ENCODE measurements at places on chromosomes 3 and 15.
A peak's percentile ranks its signal among the peaks of the same experiment; 100 is the strongest.

DNA sequence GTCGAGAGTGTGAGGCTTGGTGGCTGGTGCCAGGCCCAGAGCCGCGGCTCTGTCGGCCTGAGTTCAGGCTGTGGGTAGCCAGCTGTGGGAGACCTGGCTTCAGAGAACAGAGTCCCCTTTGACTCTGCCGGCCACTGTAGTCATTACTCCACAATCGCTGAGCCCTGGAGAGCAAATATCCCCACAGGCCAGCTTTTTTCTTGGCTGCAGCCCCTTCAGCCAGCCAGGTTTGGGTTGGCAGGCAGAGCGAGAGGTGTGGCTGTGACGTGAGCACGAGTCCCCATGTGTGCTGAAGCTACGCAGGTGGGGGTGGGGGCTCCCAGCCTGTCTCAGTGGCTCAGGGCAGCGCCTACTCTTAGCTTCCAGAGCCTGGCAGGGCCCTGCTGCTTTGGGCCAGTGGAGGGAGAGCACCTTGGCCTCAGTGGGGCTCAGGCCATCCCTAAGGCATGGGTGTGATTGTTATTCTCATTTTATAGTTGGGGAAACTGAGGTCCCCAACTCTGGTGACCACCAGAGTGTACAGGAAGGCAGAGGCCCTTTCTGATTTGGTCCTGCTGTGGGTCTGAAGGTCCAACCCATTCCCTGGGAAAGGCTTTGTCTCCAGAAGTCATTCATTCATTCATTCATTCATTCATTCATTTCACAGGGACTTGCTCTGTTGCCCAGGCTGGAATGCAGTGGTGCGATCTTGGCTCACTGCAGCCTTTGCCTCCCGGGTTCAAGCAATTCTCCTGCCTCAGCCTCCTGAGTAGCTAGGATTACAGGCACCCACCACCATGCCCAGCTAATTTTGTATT, 45.7 kb upstream of the LCTL start:
- DNase-seq, result no peak

- peak; percentile 95 for DNase-seq
Observed at GRCh38 chr15:90954712-90955623, at the start of gene RCCD1. Gene RCCD1, plus strand, starts transcription at chr15:90954884. Its CDS starts 1,851 bp downstream, at chr15:90956735.

- DNase-seq, result no peak
Observed at GRCh38 chr3:174356596-174356995, 502.5 kb upstream of the NAALADL2 start.

DNA sequence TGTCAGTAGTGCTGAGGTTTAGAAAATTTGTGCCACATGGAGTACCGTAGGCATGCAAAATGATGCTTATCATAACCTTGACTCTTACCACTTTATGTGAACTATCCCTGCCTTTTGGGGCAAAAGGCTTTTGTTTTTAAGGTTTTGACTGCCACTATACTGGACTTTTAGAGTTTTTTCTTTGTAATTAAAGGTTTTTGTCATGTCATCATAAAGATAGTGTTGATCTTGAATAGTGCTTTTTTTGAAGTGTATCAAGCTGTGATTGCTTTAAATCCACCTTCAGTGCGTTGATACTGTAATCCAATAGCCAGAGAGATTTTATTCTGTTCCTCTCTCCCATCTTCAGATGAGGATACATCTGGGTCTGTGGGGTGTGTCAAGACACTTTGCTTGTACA, 172.9 kb downstream of the ITPR1 start:
- no peak for DNase-seq

- no peak for DNase-seq
Observed at GRCh38 chr3:110793611-110794010, 278.0 kb upstream of the NECTIN3 start.

GRCh38 chr3:52213901-52214300, 11.5 kb downstream of the TLR9 start:
- DNase-seq, result no peak

GRCh38 chr3:103629391-103629790, 1194.6 kb downstream of the ZPLD1 start:
- DNase-seq, result no peak

GRCh38 chr3:177715980-177716379, 518.7 kb upstream of the TBL1XR1 start:
- no peak for DNase-seq

DNA sequence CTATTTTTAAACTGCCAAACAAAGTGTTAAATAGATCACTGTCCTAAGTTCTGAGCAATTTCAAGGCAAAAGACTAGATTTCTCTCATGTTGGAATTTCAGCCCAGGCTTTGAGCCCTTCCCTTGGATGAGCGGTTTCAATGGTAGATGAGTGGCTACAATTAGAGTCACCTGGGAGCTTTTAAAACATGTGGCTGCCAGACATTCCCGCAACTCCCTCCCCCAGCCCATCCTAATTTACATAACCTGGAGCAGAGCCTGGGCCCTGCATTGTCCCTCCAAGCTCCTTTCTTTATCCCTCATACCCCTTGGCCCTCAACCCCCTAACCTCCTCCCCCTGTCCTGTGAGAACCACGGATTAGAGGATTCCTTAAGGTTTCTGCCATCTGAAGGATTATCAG, 357.5 kb upstream of the UMPS start:
- peak; percentile 62 for DNase-seq

DNA sequence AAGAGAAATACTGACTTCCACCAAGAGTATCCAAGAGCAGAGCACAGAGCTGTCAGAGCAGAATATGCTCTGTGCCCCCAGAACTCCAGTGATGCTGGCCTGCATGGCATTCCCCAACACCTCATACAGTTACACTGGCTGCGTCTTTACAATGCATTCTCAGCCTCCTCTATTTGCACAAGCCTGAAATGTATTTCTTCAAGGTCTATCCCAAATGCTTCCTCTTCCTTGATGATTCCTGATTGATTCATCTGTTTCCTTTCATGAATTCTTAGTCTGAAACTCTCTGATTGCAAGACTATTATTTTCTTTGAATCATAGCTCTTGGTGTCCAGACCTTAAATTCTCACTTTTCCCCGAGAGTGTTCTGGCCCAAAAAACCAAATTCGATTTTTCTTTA, 664.7 kb downstream of the MECOM start:
- DNase-seq, result no peak

DNA sequence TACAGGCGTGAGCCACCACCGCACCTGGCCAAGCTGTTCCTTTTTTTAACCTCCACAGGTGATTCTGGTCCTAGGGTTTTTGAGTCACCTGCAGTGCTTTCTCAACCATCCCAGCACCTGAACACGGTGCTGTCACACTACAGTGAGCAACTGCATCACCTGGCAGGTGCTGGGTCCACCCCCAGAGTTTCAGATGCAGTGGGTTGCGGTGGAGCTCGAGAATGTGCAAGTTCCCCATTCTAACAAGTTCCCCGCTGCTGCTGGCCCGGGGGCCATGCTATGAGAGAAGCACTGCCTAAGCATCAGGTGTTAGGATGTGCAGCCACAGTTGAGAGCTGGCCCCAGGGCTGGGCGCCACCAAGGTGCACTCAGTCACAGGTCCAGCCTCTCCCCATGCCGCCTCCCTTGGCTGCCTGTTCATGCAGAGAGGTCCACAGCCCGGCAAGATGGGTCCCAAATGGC, 18.0 kb downstream of the ISG20 start:
- DNase-seq, result no peak

GRCh38 chr3:57681691-57682090, 11.2 kb downstream of the DENND6A start:
- no peak for DNase-seq

DNA sequence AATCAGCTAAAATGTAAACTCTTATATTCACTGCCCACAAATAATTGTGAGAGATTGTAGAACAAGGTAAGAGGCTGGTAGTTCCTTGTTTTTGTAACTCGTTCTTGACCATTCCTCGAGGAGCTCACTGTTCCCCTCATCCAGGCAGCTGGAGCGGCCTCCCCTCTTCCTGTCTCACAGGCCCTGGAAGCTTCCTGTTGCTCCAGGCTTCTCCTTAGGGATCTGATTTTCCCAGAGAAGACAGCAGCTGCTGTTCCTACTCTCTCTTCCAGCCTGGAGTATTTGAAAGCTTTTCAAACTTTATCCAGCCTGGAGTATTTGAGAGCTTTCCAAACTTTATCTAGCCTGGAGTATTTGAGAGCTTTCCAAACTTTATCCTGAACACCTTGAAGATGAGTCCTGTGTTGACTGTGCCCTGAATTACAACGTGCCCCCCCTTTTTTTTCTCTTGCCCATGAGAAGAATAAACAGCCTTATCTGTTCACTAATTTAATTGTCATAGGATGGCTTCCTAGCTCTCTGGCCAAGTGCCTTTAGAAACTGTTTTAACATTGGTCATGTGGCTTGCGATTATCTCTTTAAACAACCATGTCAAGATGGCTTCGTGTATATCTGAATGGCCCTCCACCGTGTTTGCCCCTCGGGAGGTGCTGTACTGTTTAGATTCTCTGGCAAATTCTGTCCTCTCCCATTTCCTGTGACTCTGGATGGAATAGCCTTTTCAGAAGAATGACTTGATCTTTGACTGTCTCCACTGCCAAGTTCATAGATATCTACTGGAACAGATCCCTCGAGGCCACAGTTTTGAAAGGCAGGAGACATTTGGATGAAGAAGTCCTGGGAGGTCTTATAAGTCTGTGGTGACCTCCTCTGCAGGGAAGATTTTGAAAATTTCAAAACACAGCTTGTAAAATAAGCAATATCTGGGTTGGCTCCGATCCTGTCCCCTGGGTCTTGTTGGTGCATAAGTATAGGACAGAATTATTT, 4.8 kb downstream of the ADAMTSL3 start:
- DNase-seq, result peak; percentile 8

- DNase-seq, result no peak
Observed at GRCh38 chr3:88918841-88919240, 188.6 kb upstream of the EPHA3 start.

- DNase-seq, result no peak
Observed at GRCh38 chr3:474828-475227, 278.3 kb downstream of the CHL1 start.

DNA sequence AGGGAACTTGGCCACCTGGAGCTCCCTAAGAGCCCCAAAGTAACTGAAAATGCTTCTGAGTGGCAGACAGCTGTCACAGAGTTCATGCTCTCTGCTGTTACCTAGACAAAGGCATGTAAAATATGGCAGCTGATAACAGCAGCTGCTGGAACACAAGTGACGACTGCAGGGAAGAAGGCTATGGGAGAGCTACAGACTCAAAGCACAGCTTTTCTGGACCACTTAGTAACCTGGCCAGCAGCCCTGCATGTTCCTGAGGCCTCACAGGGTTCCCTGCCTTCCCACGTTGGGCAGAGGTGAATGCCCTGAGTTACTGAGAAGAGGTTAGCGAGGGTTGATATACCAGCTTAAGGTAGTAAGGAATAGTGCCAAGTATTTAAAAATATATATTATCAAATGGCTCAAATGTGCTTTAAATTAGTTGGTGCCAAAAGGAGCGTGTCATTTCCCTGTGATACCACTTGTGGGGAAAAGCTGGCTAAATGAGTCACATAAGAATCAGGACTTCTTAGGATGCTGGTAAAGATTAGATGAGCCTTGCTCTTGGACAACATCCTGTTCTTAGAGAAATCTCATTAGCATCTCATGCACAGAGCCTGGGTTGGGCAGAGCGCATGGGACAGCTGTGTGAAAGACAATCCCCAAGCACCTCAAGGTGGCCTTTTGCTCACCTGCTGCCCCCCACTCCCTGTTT, 76.4 kb upstream of the SCN5A start:
- peak; percentile 13 for DNase-seq

DNA sequence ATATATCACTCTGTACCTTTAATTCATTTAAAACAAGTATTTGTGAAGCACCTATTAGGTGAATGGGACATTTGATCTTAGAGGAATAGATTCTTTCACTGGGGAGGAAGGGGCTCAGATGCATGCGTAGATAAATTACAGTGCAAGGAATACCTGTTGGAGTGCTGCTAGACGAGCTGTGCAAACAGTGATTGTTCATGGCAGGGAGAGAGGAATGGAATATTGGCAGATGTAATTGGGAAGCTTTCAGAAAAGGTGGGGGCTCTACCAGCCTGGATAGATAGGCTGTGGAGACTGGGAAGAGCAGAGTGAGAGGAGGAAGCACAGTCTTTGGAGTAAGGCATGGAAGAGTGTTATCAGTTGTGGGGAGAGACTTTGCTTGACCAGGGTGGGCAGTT, 116.8 kb downstream of the AKAP13 start:
- DNase-seq, result no peak

- no peak for DNase-seq
Observed at GRCh38 chr3:16400106-16400931, 113.2 kb downstream of the RFTN1 start.

DNA sequence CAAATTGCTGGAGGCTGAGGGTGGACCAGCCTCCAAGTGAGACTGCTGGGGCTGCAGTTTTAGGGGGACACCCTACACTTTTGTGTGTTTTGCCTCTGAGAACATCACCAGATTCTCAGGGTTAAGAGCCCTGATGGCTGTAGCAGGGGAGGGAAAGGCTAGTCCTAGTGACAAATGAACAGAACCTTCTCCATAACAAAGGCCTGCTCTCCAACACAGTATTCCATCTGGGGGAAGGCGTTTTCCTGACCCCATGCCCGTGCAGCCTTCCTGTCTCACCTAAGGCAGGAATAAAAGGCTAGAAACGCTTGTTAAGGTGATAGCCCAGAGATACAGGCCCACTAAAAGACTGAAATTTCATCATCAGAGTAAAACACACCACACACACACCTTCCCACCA, 50.2 kb upstream of the NSMCE3 start:
- no peak for DNase-seq

- DNase-seq, result no peak
Observed at GRCh38 chr15:69860321-69860720, 237.4 kb downstream of the TLE3 start.

DNA sequence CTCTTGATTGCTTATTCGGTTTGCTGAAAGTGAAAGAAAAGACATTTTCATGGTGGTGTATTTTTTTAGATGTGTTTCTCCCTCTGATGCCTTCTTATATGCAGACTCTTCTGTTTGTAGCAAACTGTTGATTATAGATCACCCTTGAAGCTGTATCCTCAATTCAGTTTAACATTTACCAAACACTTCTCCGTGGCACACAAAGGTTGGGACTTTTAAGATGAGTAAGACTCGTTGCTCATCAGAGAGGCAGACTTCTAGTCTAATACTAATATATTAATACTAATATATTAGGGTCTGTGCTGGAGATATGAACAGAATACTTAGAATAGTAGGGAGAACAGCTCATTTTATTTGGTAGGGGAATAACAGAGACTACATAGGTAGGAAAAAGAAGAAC, 32.8 kb downstream of the RASA2 start:
- DNase-seq, result no peak

GRCh38 chr15:51493892-51494291, 128.7 kb downstream of the DMXL2 start:
- peak; percentile 5 for DNase-seq

- peak; percentile 40 for DNase-seq
Observed at GRCh38 chr15:51828621-51829375, 655 bp upstream of the TMOD3 start.

DNA sequence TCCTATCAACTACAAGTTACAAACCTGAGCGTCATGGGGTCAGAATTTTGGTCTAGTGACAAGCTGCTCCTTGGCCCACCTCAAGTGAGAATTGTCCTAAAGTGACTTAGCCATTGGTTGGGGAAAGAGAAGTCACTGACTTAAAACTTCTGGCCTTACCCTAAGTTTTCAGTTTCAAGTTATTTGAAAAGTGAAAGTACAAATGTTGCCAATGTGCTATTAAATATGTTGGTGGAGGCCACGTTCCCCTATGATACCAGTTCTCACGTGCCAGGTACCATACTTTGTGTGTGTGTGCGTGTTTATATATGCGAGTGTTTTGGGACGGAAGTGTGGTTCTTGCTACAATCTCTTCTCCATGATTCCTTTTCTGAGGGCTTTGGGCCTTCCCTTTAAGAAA, 22.6 kb upstream of the RASGRP1 start:
- DNase-seq, result no peak

- DNase-seq, result no peak
Observed at GRCh38 chr3:176755552-176755951, 441.7 kb downstream of the TBL1XR1 start.

- DNase-seq, result no peak
Observed at GRCh38 chr3:25863416-25863959, 73.6 kb downstream of the OXSM start.

GRCh38 chr3:124563376-124563775, 166.9 kb upstream of the UMPS start:
- no peak for DNase-seq
